ENCODE measurements at places on chromosomes 3 and 15. TPM values are rescaled to one million over a fixed set of nuclear protein-coding genes. Genes with fewer than 3 reads are reported as not detected.

- DNase-seq, result no peak
These were observed 40.8 kb downstream of the KAT2B start for GRCh38 chr3:20080956-20081554.

GRCh38 chr3:138812806-138813205 lies 21.9 kb downstream of the PIK3CB start:
- DNase-seq, result no peak

DNA sequence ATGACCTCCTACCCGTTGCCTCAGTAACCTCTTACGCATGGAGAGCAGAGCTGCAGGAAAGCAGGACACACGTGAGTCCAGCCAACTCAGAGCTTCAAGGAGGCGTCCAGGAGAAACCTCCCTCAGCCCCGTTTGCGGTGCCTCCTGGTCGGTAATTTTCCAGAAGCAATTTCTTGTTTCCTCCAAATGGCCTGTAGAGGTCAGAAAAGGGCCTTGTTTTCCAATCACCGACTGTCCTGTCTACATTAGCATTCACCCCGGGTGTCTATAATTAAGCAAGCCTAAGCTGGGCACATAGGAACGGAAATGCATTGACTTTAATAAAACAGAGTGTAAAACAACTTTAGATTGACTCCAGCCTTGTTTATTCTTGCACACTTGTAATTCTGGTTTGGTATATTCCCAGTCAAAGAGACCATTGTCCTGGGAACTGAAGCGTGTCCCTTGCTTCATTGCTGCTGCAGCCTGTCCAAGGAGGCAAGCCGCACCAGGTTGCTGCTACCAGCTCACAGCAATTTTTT lies 836.2 kb downstream of the AGBL1 start:
- DNase-seq, result no peak

GRCh38 chr3:195185583-195185982 lies 85.4 kb downstream of the XXYLT1 start:
- no peak for DNase-seq

GRCh38 chr15:89976246-89976600 lies 24.9 kb upstream of the ZNF710 start:
- no peak for DNase-seq

Gene MED12L
- total RNA-seq, result 4.9 TPM

DNA sequence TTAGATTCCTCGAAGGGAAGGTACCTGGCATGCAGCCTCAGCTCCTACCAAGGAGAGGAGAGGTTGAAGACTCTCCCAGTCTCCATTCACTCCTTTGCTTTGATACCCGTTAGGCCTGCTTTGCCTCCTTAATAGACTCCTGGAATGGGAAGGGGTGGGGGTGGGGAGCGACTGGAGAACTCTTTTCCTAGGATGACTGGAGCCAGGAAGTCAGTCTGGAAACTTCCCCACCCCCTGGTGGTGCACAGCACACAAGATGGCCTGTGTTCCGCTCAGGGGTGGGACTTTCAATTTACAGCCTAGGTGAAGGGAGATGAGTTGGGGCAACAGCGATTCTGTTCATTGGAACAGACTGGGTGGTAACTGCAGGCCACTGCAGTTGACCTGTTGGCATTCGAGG lies 21.4 kb upstream of the CELF6 start:
- DNase-seq, result no peak

DNA sequence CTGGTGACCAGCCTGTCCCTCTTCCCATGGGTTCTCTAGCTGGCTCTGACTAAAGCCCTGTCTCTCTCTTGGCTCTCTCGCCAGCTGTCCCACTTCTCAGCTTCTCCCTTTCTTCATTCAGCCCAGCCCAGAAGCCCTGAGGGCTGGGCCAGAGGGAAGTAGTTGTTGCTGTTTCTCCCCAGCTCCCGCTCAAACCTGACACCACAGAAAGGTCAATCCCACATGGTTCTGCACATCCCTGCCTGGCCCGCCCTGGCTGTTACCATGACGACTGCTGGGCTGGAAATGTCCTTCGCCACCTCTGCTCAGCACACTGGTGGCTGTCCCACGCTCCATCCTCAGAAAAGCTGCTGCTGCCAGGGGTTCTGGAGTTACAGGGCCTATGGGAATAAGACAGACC lies 25.9 kb downstream of the CCDC32 start:
- no peak for DNase-seq

Gene MKRN3
- total RNA-seq, result 2.1 TPM

- no peak for DNase-seq
These were observed 207.5 kb downstream of the CADPS start for GRCh38 chr3:62667714-62668113.

Gene NR2E3
- not detected for total RNA-seq

Gene GHSR
- total RNA-seq, result not detected

- no peak for DNase-seq
These were observed 218.3 kb downstream of the FHIT start for GRCh38 chr3:61032991-61033390.

DNA sequence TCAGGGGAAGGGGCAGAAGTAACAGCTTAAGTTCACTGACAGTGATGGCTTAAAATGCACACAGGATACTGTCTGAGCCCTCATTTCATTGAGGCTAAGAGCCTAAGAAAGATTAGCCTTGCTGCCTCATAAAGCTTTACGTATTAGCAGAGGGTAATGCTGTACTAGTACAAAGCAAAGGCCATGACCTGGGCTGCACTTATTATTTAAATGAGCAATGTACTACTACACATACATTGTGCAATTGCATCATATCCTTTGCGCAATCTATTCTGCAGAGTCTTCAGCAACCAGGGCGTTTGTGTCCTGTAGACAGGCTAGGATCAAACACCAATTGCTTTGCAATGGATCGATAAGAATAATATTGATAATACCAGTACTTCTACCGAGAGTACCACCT lies 221.8 kb downstream of the TPRG1 start:
- DNase-seq, result no peak

- DNase-seq, result no peak
These were observed 518.4 kb downstream of the FOXP1 start for GRCh38 chr3:71064956-71065763.
